ENCODE measurements at places on chromosomes 6 and 20. TPM values are rescaled to one million over a fixed set of nuclear protein-coding genes. Genes with fewer than 3 reads are reported as not detected.

Gene OOEP
- total RNA-seq = not detected

DNA sequence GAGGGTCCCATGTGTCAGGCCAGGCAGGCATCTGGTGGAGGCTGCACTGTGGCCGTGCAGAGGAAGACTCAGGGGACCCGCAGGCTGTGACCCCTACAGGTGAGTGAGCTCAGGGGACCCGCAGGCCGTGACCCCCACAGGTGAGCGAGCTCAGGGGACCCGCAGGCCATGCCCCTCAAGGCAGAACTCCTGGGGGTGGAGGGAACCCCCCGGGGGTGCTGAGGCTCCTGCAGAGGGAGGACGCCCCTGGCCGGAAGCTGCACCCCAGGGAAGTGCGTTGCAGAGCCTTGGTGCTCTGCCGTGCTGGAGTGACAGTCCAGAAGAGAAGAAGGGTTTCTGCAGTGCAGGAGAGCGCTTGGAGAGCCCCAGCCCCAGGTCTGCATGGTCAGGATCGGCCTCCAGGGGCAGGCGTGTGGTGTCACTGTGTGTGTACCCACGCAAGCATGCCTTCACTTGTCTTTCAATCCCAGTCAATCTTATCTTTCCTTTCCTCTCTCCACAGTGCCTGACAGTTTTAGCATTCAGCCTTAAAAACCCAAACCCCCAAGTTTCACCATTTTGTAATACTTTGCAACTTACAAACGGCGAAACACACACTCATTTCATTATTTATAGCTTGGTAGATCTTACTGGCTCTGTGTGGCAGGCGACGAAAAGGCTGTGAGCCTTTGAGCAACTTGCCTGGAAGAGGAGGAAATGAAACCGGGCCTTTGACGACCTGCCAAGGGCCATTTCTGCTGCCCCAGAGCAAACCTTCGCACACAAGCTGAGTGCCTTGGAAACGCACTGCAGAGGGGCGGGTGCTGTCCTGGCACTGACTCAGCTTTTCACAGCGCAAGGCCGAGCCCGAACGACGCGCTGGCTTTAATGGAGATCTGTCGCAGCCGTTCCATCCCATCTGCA is 101.4 kb upstream of the AGPAT4 start:
- no peak overlapping the region for H3K27ac ChIP-seq
- H3K27me3 ChIP-seq = no peaks in the 10 kb centered on the region
- no peak for DNase-seq
- H3K4me3 ChIP-seq = no peak overlapping the region
- no peaks in the 10 kb centered on the region for H3K4me1 ChIP-seq

- H3K27me3 ChIP-seq = no peaks in the 10 kb centered on the region
- no peak overlapping the region for H3K4me3 ChIP-seq
- peaks cover under 1% of the 10 kb centered on the region for H3K4me1 ChIP-seq
- no peak overlapping the region for H3K27ac ChIP-seq
- no peak for DNase-seq
Measured at GRCh38 chr20:46563170-46563859, 12.9 kb upstream of the OCSTAMP start.

DNA sequence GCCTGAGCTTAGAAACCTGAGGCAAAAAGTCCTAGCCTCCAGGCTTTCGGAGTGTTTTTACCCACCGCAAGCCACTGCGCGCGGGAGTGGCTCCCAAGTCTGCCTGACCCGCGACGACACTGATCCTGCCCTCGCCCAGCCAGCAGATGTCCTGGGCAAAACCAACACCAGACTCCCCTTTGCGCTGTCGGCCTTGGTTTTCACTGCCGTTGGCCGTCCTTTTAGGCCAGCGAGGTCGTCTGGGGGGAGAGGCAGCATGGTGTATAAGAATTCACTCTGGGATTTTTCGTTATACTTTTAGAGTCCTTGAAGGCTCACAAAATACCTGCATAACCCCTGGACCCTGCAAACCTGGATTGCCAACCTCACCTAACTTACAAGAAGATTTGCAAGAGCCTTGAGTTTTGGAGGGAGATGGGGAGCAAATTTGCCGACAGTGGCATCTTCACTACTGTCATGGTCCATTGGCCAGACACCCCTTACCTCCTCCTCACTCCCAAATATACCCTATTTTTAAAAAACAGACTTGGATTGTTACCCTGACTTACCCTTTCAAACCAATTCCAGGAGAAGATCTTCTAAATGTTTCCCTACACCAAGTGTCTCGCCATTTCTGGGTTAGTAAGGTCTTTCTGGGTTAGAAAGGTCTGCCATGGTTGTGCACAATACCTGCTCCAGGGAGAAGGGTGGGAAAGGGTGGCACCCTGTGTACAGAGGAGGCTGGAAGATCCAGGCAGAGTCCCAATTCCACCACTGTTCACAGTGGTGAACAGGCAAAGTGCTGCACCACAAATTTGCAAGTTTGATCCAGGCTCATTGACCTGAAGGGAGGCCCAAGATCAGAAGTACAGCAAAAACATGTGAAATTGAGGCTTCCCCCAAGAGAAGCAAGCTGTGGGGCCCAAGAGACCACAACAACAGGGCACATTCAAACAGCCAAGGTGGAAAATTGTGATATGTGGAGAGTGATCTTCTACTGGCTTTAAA is 4.4 kb downstream of the FOXA2 start:
- H3K27ac ChIP-seq = peak overlapping the region; percentile 70
- H3K4me1 ChIP-seq = peaks cover 9% of the 10 kb centered on the region
- H3K36me3 ChIP-seq = peaks cover 17% of the 10 kb centered on the region
- DNase-seq = no peak

DNA sequence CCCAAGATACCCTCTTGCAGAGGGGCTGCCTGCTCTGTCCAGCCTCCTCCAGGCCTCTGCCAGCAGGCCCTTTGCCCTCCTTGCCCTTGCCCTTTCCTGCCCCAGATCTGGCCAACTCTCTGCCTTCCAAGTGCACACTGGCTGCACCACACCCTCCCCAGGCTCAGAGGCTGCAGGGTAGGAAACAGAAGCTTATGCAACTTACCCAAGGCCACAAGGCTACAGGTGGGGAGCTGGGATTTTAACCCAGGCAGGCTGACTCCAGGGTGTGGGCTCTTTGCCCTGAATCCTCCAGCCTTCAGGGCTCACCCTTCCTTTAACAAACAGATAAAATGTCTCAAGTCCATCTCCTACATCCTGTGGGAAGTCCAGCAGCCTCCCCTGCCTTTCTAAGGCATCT is 14.5 kb upstream of the TRAF3IP2 start:
- no peak overlapping the region for H3K4me3 ChIP-seq
- H3K36me3 ChIP-seq = no peaks in the 10 kb centered on the region
- DNase-seq = no peak
- H3K27me3 ChIP-seq = peaks cover 2% of the 10 kb centered on the region
- H3K27ac ChIP-seq = no peak overlapping the region

- H3K27ac ChIP-seq = no peak overlapping the region
- H3K4me3 ChIP-seq = no peak overlapping the region
- no peaks in the 10 kb centered on the region for H3K36me3 ChIP-seq
Measured at GRCh38 chr6:143098054-143098671, 37.5 kb downstream of the AIG1 start.

Measured in type B pancreatic cell (in vitro differentiated cells).